ENCODE measurements at places on chromosomes 6 and 20. TPM values are rescaled to one million over a fixed set of nuclear protein-coding genes. Genes with fewer than 3 reads are reported as not detected.

Gene CYP24A1
- not detected for total RNA-seq

Gene OOEP
- 0.97 TPM for total RNA-seq

Gene PSORS1C1
- not detected for total RNA-seq

Gene LRRN4
- total RNA-seq = not detected

Gene TBXT
- total RNA-seq = not detected

Gene C6orf15
- not detected for total RNA-seq

Gene GSTA3
- total RNA-seq = not detected

Gene KCNK5
- total RNA-seq = not detected

Gene PLTP
- total RNA-seq = 1.7 TPM

Gene TP53TG5
- total RNA-seq = not detected

Gene ADGRF5
- not detected for total RNA-seq

Gene SOD2
- total RNA-seq = 97.6 TPM

Gene STMND1
- not detected for total RNA-seq

Gene OPRL1
- total RNA-seq = 7.3 TPM

Gene TXLNB
- total RNA-seq = 3.3 TPM
